ENCODE measurements at places on chromosomes 5 and 9. TPM values are rescaled to one million over a fixed set of nuclear protein-coding genes. Genes with fewer than 3 reads are reported as not detected.

The YIPF5 gene
- 111 TPM for total RNA-seq

The CYLC2 gene
- total RNA-seq: not detected

The MAST4 gene
- total RNA-seq: 12.7 TPM

The MRRF gene
- total RNA-seq: 41.5 TPM

The CFAP77 gene
- 0.36 TPM for total RNA-seq

The SLC6A3 gene
- not detected for total RNA-seq

The RASA1 gene
- total RNA-seq: 43.8 TPM

The ANKRD34B gene
- not detected for total RNA-seq

The TIMD4 gene
- total RNA-seq: not detected

The FCN2 gene
- total RNA-seq: not detected

The HTR1A gene
- not detected for total RNA-seq

The ELAVL2 gene
- total RNA-seq: 0.36 TPM

The FRMD3 gene
- total RNA-seq: 0.36 TPM

The NR5A1 gene
- total RNA-seq: not detected

The IGIP gene
- total RNA-seq: 10.5 TPM

The BARHL1 gene
- total RNA-seq: not detected

The RORB gene
- 0.36 TPM for total RNA-seq

The LOX gene
- total RNA-seq: 317 TPM

The SOX30 gene
- under 0.01 TPM for total RNA-seq

The SLIT3 gene
- 38.3 TPM for total RNA-seq

The CCDC152 gene
- total RNA-seq: 0.36 TPM

The LTC4S gene
- total RNA-seq: 1.4 TPM

Measured in osteoblast (primary cell).